ENCODE measurements at places on chromosomes 3 and 15. TPM values are rescaled to one million over a fixed set of nuclear protein-coding genes. Genes with fewer than 3 reads are reported as not detected.

DNA sequence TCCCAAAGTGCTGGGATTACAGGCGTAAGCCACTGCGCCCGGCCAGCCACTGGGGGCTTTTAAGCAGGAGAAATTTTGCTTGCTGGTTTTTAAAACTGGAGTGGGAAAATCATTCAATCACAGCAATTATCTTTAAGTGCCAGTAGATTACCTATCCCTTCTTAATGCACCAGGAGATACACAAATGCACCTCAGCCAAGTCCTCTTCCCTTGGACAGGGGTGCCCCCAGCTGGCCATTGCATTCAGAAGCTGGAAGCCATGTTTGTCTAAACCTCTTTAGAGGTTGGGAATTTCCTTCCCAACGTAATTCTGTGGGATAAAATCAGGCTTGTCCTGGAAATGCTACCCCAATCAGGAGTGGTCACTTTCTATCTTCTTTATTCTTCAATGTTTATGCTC, 26.6 kb downstream of the MIX23 start:
- no peak overlapping the region for H3K4me3 ChIP-seq
- no peaks in the 10 kb centered on the region for H3K4me1 ChIP-seq
- H3K27ac ChIP-seq: no peak overlapping the region
- no peak for DNase-seq
- H3K36me3 ChIP-seq: peaks cover 28% of the 10 kb centered on the region
- H3K27me3 ChIP-seq: no peaks in the 10 kb centered on the region

DNA sequence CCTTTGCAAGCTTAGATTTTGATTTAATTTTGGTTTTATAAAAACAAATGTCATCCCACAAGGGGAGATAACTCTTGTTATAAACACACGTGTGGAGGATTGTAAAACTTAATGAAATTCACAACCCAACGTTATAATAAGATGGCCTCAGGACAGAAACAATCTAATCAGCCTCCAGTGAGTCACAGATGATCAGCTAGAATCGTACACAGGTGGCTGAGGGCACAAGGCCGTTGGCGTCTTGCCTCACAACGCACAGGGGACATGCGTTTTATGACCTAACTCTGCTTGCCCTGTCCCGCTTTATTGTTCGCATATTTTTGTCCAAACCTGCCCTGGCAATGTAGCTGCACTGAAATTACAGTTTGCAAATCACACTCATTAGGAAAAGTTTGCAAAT, 121.9 kb upstream of the PDZRN3 start:
- no peaks in the 10 kb centered on the region for H3K36me3 ChIP-seq
- DNase-seq: no peak
- H3K27me3 ChIP-seq: no peaks in the 10 kb centered on the region
- H3K4me1 ChIP-seq: no peaks in the 10 kb centered on the region

Gene POMGNT2
- total RNA-seq: 9.9 TPM

DNA sequence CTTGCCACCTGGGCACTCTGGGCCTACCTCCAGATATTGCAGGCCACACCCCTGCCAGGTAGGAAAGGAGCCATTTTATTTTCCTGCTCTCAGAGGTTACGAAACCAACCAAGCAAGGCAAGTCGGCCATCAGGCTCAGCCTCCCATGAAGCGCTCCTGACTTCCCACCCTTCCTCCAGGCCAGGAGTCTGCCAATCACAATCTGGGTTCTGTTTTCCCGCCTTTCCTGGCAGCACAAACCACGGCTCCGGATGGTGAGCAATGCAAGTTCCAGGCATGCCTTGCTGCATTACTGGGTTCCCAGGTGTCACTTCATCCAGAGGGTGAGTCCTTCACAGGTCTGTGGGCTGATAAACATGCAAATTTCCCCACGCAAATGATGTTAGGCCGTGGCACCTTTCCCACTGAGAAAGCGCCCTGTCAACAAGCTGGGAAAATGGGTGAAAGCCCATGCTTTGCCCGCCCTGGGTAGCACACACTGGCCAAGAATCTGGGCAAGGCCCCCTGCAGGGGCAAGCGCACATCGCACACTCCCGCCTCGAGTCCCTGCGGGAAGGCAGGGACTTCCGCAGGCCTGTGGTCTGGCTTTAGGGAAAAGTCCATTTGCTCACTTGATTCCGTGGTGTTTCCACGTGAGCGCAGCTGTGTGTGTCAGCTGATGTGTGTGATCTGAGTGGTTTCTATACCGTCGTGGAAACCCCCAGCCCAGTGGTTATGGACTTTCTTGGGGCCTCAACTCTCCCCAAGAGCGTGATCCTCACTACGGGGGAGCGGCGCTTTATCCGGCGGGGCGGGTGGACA, 61.6 kb upstream of the RYK start:
- H3K36me3 ChIP-seq: no peaks in the 10 kb centered on the region
- H3K4me1 ChIP-seq: peaks cover 77% of the 10 kb centered on the region
- H3K27me3 ChIP-seq: peaks cover 3% of the 10 kb centered on the region
- H3K4me3 ChIP-seq: peak overlapping the region; percentile 57

Gene CCR3
- not detected for total RNA-seq

Gene STRIT1
- total RNA-seq: not detected

- H3K4me3 ChIP-seq: no peak overlapping the region
- no peak for DNase-seq
- H3K27me3 ChIP-seq: peaks cover 36% of the 10 kb centered on the region
These were observed 74.7 kb upstream of the SH3GL3 start for GRCh38 chr15:83372434-83372891.

DNA sequence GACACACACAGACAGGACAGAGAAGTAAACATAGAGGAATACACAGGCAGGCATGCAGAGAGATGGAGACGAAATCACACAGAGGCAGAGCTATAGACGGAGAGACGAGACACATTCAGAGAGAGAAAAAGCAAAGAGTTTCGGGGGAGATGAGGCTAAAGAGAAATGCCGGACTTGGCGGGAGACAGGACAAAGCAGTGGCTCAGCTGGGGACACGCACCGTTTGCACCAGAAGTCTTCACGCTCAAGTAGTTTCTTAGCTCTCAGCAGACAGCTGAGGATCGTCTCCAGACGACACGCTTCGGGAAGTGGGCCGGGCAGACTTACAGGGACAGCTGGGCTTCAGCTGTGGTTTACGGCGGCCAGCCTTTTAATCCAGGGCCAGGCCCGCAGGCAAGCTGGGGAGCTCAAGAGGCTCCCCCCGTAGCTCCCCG, 56.2 kb upstream of the DLG1 start:
- peaks cover 8% of the 10 kb centered on the region for H3K4me1 ChIP-seq
- no peak for DNase-seq
- H3K27me3 ChIP-seq: no peaks in the 10 kb centered on the region
- H3K36me3 ChIP-seq: no peaks in the 10 kb centered on the region
- H3K27ac ChIP-seq: peak overlapping the region; percentile 62

GRCh38 chr3:116374901-116375300, 70.4 kb downstream of the LSAMP start:
- no peaks in the 10 kb centered on the region for H3K27me3 ChIP-seq
- H3K4me3 ChIP-seq: no peak overlapping the region
- no peak overlapping the region for H3K27ac ChIP-seq

Gene PLCL2
- total RNA-seq: 12.1 TPM

Gene GPR160
- 24.4 TPM for total RNA-seq

DNA sequence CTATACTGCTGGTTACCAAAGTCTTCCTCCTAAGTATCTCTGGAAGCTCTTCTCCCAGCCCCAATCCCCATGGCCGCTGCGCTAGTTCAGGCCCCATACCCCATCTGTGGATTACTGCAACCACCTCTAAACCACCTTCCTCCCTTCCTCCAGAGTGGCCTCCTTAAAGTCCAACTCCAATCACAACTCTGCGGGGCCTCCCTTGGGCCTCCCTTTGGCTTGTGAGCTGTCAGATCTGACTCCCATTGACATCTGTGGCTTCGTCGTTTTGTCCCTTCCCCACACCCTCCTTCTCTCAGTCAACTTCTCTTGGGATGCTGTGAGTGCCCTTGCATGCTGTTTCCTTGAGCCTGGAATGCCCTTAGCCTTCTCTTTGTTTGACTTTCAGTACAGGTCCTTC, 9.3 kb upstream of the HRH1 start:
- no peak for DNase-seq
- peaks cover 15% of the 10 kb centered on the region for H3K4me1 ChIP-seq
- no peak overlapping the region for H3K27ac ChIP-seq
- H3K36me3 ChIP-seq: no peaks in the 10 kb centered on the region

GRCh38 chr3:123620343-123620742, 35.5 kb upstream of the HACD2 start:
- H3K27me3 ChIP-seq: no peaks in the 10 kb centered on the region
- H3K36me3 ChIP-seq: peaks cover 55% of the 10 kb centered on the region
- peaks cover 26% of the 10 kb centered on the region for H3K4me1 ChIP-seq

Gene SGO1
- total RNA-seq: 0.71 TPM

DNA sequence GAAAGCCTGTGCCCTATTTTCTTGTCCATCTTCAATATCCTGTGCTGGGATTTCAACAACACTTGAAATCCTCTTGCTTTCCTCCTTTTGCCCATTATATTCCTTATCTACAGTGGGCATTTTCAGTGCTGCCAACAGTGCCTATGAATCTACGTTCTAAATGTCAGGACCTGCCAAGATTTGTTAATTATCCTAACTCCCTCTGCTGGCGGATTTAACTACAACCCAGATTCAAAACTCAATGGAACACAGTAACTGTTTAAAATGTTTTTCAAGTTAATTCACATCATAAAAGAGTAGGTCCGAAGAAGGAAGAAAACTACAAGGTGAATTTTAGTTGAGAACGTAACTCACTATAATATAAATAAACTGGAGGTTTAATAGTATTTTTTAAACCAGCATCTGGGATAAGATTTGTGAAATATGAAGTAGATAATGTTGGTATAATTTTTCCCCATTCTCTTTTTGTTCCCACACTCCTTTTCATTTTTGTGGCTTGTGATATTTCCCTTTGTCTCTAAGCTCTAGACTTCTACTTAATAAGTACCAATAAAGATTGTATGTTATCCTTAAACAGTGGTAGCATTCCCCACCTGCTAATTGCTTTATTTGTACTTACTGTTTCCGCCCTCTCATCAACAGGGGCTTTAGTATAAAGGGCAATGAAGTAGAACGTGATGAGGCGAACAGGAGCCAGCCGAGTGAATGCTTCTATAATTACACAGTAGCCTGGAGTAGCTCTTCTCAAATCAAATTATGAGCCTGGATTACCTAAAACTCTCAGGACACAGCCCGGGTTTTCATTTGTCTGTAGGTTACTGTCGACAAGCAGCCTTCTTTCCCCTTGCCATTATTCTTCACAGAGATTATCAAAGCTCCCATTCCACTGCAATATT, 302.5 kb upstream of the ATP11B start:
- no peaks in the 10 kb centered on the region for H3K36me3 ChIP-seq
- no peaks in the 10 kb centered on the region for H3K27me3 ChIP-seq
- H3K4me3 ChIP-seq: no peak overlapping the region
- DNase-seq: no peak

Gene SAMMSON
- total RNA-seq: not detected

Gene ZNF774
- total RNA-seq: 5.5 TPM

- no peak overlapping the region for H3K4me3 ChIP-seq
- no peak for DNase-seq
- H3K27me3 ChIP-seq: peaks cover 34% of the 10 kb centered on the region
- H3K36me3 ChIP-seq: no peaks in the 10 kb centered on the region
- no peak overlapping the region for H3K27ac ChIP-seq
- H3K4me1 ChIP-seq: peaks cover 4% of the 10 kb centered on the region
These were observed 5.6 kb downstream of the CTXND1 start for GRCh38 chr15:80246425-80246894.

GRCh38 chr3:175940881-175941280, 1081.7 kb downstream of the NAALADL2 start:
- no peaks in the 10 kb centered on the region for H3K27me3 ChIP-seq
- no peak overlapping the region for H3K4me3 ChIP-seq
- H3K36me3 ChIP-seq: no peaks in the 10 kb centered on the region
- H3K27ac ChIP-seq: no peak overlapping the region
- H3K4me1 ChIP-seq: no peaks in the 10 kb centered on the region

DNA sequence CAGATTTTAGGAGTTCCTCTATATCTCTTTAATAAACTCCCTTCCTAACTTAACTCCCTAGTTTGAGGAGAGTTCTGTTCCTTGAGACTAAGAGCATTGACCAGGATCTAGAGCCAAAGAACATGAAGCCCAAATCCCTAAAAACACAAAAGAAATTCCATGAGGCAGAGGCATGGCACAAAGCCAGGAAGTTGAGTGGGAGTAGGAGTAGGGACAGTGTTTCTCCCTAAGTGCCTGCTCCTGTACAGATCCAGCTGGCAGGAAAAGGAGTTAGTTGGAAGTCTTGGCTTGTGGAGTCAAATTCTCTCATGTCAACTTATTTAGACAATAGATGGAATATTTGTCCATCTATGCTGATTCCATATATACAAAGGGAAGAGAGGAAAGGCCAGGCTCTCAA, 11.4 kb downstream of the ACTC1 start:
- no peaks in the 10 kb centered on the region for H3K36me3 ChIP-seq
- no peak for DNase-seq
- no peak overlapping the region for H3K27ac ChIP-seq
- no peak overlapping the region for H3K4me3 ChIP-seq
- no peaks in the 10 kb centered on the region for H3K27me3 ChIP-seq

Gene COLQ
- 2.0 TPM for total RNA-seq

Gene BUB1B
- 1.4 TPM for total RNA-seq

- no peaks in the 10 kb centered on the region for H3K27me3 ChIP-seq
- no peak overlapping the region for H3K4me3 ChIP-seq
- DNase-seq: no peak
- no peaks in the 10 kb centered on the region for H3K36me3 ChIP-seq
- H3K27ac ChIP-seq: no peak overlapping the region
- no peaks in the 10 kb centered on the region for H3K4me1 ChIP-seq
These were observed 339.1 kb upstream of the RGMA start for GRCh38 chr15:93428150-93428549.

DNA sequence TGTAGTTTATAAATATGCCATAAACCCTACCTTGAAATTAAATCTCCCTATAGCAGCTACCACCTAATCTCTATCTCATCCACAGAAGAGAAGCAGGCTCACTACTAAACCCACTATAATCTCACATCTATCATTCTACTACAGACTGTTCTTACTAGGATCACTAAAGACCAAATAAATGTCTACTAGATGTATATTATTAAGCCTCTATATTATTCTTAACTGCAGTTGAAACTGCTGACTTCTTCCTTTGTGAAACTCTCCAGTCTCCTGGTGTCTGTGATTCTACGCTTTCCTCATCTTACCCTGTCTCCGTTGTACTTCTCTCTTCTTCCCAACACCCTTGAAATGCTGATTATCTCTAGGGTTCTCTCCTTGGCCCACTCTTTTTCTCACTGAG, 1154.0 kb downstream of the IGSF11 start:
- H3K27me3 ChIP-seq: no peaks in the 10 kb centered on the region
- H3K4me1 ChIP-seq: no peaks in the 10 kb centered on the region
- no peak overlapping the region for H3K27ac ChIP-seq

GRCh38 chr3:140540262-140540661, 137.6 kb upstream of the TRIM42 start:
- H3K27me3 ChIP-seq: no peaks in the 10 kb centered on the region
- no peak overlapping the region for H3K4me3 ChIP-seq
- no peak for DNase-seq
- H3K27ac ChIP-seq: no peak overlapping the region
- H3K4me1 ChIP-seq: no peaks in the 10 kb centered on the region
- H3K36me3 ChIP-seq: no peaks in the 10 kb centered on the region

GRCh38 chr3:17432236-17432635, 310.2 kb downstream of the TBC1D5 start:
- no peak for DNase-seq
- no peak overlapping the region for H3K27ac ChIP-seq
- no peak overlapping the region for H3K4me3 ChIP-seq
- H3K36me3 ChIP-seq: no peaks in the 10 kb centered on the region
- no peaks in the 10 kb centered on the region for H3K27me3 ChIP-seq
